ENCODE measurements at places on chromosomes 4 and X. TPM values are rescaled to one million over a fixed set of nuclear protein-coding genes. Genes with fewer than 3 reads are reported as not detected.

GRCh38 chrX:132483488-132483887, 5.3 kb downstream of the MBNL3 start:
- no peak overlapping the region for H3K27ac ChIP-seq
- peaks cover 23% of the 10 kb centered on the region for H3K4me1 ChIP-seq
- H3K36me3 ChIP-seq, result no peaks in the 10 kb centered on the region
- no peak overlapping the region for H3K4me3 ChIP-seq
- no peak for DNase-seq

DNA sequence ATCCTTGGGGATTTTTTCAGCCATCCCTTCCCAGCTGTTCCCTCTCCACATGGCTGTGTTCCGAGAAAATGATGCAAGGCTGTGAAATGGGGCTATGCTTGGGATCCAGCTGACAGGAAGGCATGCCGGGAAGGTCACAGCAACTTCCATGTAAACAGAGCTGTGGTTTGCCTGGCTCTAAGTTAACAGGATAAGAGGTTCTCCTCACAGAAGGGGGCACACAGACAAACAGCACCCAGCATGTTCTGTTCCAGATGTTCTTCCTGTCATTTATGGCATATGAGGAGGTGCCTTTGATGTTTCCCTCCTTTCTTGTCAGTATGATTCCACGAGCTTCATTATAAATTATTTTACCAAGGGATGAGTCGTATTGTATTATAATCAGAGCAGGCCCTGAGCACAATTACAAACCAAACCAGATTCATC, 220.7 kb downstream of the ANTXR2 start:
- no peaks in the 10 kb centered on the region for H3K36me3 ChIP-seq
- no peak for DNase-seq
- H3K4me3 ChIP-seq, result peak overlapping the region; percentile 34
- H3K27ac ChIP-seq, result peak overlapping the region; percentile 21
- H3K4me1 ChIP-seq, result peaks cover 15% of the 10 kb centered on the region

- no peaks in the 10 kb centered on the region for H3K4me1 ChIP-seq
- no peaks in the 10 kb centered on the region for H3K36me3 ChIP-seq
- DNase-seq, result no peak
- peaks cover 3% of the 10 kb centered on the region for H3K27me3 ChIP-seq
- no peak overlapping the region for H3K27ac ChIP-seq
- H3K4me3 ChIP-seq, result no peak overlapping the region
These were observed 50.8 kb downstream of the PPEF1 start for GRCh38 chrX:18757956-18758932.

DNA sequence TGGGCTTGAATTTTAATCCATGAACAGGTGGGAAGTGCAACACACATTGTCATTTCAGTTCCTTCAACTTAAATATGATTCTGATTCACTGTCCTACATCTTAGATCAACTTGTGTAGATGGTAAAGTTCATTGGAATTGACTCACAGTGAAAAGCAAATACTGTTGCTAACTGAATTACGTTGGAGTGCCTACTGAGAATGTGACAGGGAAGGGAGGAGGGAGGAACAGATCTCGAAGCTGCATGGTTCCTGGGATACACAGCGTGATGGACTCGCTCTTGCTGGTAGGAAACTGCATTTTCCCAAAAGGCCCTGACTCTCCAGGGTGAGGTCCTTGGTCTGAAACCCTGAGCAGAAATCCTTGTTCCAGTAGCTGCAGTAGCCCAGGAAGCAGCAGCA, 284.2 kb downstream of the USP46 start:
- no peak overlapping the region for H3K4me3 ChIP-seq
- H3K27me3 ChIP-seq, result peaks cover 23% of the 10 kb centered on the region
- no peak for DNase-seq
- H3K27ac ChIP-seq, result no peak overlapping the region
- H3K36me3 ChIP-seq, result no peaks in the 10 kb centered on the region

DNA sequence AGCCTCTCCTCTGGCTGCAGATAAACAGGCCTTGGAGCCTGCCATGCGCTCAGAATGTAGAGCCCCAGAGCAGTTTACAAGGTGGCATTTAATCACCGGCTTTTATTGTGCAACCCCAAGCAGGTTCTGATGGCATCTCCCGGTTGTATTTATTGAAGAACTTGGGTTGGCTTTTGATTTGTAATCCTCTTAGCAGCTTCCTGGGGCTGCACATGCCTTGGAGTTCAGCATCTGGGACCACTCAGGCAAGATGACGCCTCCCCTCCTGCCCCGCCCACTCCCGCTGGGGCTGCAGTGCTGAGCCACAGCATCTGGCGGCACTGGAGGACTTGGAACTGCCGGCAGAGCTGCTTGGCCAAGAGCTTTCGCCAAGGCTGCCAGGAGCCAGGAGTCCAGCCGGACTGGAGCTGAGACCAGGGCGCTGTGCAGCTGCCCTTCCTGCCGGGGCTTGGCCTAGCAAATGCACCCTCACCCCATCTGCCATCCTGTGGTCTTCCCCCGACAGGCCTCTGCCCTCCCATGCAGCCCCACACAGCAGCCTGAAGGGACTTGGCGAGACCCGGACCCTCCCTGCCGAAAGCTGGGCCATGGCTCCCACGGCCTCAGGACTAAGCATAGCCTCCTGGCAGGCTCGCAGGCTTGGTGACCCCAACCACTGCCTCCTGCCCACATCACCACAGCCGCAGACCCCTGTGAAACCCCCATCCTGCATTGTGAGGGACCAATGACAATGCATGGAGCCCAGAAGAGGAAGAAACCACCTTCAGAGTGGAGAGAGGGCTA, 5.4 kb downstream of the HTRA3 start:
- H3K36me3 ChIP-seq, result no peaks in the 10 kb centered on the region
- DNase-seq, result peak; percentile 92
- H3K4me3 ChIP-seq, result no peak overlapping the region
- H3K27ac ChIP-seq, result peak overlapping the region; percentile 52

- DNase-seq, result peak; percentile 84
- 0 out of 2 replicates have a peak overlapping the region, but pooled peaks have one; percentile 7 for H3K4me3 ChIP-seq
- peak overlapping the region; percentile 74 for H3K27ac ChIP-seq
- no peaks in the 10 kb centered on the region for H3K27me3 ChIP-seq
- H3K36me3 ChIP-seq, result peaks cover 13% of the 10 kb centered on the region
These were observed 129.6 kb downstream of the ZNF330 start for GRCh38 chr4:141350122-141350905.

DNA sequence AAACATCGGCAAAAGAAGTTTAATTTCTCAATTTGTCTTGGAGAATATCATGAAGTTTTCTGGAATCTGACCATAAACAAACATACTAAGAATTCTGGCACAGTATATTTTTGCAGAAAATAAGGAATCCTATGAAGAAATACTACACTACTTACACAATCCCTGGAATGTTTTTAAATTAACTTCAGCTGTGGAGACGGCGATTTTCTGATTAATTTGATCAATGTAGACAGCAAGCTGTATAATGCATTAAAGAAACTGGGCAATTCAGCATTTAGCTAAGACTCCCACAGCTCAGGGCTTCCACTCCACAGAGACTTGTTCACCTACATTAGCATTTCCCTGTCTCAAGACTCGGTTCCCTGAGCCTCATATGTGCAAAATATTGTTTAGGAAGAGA, 12.2 kb downstream of the EGFL6 start:
- no peak overlapping the region for H3K4me3 ChIP-seq
- no peaks in the 10 kb centered on the region for H3K4me1 ChIP-seq
- DNase-seq, result no peak
- H3K27me3 ChIP-seq, result peaks cover 5% of the 10 kb centered on the region

GRCh38 chr4:183755596-183755995, 96.5 kb downstream of the TRAPPC11 start:
- no peak for DNase-seq
- no peak overlapping the region for H3K27ac ChIP-seq
- no peak overlapping the region for H3K4me3 ChIP-seq
- peaks cover 2% of the 10 kb centered on the region for H3K27me3 ChIP-seq

DNA sequence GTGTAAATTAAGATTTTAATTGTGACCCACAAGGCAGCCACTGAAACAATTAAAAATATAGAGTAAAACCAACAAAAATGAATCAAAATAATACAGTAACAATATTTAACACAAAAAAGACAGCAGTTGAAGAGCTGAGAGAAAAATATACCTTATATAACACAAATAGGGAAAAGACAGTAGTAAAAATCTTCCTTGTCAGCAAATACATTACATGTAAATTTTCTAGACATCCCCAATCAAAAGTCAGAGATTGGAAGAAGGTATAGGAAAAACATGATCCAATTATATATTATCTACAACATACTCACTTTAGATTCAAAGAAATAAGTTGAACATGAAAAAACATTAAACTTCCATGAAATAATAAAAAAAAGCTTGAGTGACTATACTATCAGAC, 330.8 kb downstream of the UBE2NL start:
- H3K4me1 ChIP-seq, result no peaks in the 10 kb centered on the region
- H3K27me3 ChIP-seq, result no peaks in the 10 kb centered on the region
- DNase-seq, result no peak
- H3K36me3 ChIP-seq, result no peaks in the 10 kb centered on the region

POU3F4 gene
- not detected for total RNA-seq

TLR3 gene
- total RNA-seq, result 0.90 TPM

MAGEB3 gene
- not detected for total RNA-seq

UGT8 gene
- not detected for total RNA-seq

CYSLTR1 gene
- total RNA-seq, result not detected
